Immature natural killer cell (primary cell): ENCODE measurements at places on chromosomes 2 and 18. TPM values are rescaled to one million over a fixed set of nuclear protein-coding genes. Genes with fewer than 3 reads are reported as not detected.

GRCh38 chr2:8597559-8598225 lies 84.2 kb upstream of the ID2 start:
- no peak for DNase-seq

Gene RFX8
- not detected for polyA plus RNA-seq

- no peak for DNase-seq
Measured at GRCh38 chr2:234249034-234249735, 198.7 kb downstream of the SPP2 start.

GRCh38 chr2:69985216-69985615 lies 23.8 kb upstream of the ASPRV1 start:
- DNase-seq = no peak

DNA sequence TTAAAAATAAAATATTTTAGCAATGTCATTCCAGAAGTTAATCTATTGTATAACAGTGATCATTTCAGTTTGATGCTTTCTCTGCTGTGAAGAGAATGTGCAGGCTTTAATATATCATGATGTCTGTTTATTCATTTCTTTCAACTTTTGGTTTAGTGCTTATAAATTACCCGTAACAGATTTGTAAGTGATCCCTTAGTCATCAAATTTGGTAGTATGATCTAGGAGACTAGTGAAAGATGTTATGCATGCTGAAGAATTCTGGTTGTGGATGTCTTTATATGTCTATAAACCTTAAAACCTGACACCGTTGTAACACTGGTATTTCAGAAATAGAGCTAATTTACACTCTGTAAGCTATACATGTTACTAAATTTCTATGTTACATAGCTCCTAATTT lies 260.4 kb downstream of the CPS1 start:
- DNase-seq = no peak

DNA sequence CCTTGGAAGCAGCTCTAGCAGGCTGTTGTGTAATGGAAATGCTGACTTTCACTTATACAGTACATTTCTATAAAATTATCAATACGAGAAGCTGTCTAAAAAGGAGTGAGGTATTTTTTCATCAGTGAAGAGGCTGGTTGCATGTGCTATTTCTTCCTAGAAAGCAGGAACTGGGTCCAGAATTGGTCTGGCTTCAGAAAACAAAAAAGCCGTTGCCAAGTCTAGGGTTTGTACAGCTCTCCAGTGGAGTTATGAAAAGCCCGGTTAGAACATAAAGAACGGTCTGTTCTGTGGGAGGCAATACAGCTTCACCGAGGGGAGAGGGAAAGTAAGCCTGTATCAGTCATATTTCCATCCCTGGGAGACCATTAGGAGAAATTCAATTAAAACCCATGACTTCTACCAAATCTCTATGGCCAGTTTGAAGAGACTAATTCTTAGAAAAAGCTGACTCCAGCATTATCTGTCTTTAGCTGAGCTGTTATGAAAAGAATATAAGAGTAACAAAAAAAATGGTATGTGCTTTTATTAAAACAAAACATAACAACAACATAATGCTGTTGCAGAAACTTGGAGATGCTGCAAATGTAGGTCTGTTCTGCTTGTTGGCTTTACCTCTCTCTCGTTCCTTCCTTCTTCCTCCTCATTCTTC lies 217.0 kb downstream of the CMPK2 start:
- DNase-seq = no peak

- no peak for DNase-seq
Measured at GRCh38 chr2:237053066-237053465, 32.6 kb upstream of the COPS8 start.

Gene PSTPIP2
- polyA plus RNA-seq = 27.7 TPM
